ENCODE measurements at places on chromosomes 6 and 20.
A peak's percentile ranks its signal among the peaks of the same experiment; 100 is the strongest.

DNA sequence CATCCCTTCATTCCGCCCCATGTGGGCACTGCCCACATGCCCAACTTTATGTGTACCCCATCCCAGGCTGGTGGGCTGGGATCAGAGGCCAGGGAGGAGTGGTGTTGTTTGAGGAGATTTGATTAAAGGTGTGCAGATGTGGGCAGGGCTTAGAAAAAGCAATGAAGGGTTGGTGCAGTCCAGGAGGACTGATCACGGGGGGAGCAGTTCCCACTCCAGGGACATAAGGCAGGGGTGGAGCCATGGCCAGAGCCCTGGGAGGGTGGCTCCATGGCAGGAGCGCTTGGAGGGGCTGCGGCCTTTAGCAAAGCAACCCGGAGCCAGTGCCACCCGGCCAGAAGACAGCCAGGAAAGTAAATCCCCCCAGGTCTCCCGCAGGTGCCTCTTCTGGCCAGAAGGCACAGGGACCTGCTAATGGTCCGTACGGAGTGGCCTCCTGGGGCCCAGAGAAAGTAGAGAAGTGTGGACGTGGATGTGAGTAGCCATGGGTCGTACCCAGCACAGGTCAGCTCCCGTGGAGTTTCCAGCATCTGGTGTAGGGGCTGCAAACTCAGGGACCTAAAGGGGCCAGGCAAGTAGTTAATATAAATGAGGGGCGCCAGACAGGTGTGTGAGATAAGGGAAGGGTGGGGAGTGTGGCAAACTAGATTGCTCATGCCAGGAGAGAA, 62.1 kb upstream of the APCDD1L start:
- no peak for DNase-seq

- no peak for DNase-seq
Observed at GRCh38 chr20:33521461-33521860, 31.6 kb downstream of the CBFA2T2 start.

DNA sequence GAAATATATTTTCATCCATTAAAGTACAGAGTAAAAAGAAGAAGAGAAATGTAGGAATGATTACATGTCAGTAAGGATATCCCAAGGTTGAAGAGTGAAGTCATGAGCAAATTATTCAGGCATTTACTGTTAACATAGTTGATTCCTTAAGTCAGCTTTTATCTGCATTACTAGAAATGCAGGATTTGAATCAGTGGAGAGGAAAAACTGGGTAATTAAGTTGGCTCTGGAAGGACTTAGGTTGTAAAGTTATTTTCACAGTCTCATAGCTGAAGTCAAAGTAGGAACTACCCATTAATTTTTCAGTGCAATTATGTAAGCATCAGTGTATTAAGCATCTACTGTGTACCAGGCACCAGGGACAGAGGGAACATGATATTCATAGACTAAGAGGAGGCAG, 7.8 kb downstream of the NAA20 start:
- DNase-seq: no peak

GRCh38 chr6:90169374-90169773, 127.3 kb downstream of the BACH2 start:
- DNase-seq: no peak

DNA sequence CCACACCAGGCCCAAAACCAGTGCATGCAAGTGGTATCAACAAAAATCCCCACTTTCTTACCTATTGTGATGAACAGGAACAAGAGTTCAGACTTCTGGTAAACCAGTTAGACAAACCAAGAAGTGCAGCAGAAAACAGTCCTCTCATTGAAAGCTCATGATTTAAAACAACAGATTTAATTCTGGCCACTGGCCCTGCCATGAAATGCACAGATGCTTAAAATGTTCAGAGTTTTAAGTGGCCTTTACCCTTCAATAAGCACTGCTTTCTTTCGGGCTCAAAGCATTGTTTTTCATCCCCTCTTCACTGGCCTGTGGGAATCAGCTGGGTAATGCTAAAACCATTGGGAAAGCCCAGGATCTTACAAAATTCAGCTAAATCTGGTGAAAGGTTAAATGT, 102.4 kb upstream of the ISM1 start:
- DNase-seq: no peak

DNA sequence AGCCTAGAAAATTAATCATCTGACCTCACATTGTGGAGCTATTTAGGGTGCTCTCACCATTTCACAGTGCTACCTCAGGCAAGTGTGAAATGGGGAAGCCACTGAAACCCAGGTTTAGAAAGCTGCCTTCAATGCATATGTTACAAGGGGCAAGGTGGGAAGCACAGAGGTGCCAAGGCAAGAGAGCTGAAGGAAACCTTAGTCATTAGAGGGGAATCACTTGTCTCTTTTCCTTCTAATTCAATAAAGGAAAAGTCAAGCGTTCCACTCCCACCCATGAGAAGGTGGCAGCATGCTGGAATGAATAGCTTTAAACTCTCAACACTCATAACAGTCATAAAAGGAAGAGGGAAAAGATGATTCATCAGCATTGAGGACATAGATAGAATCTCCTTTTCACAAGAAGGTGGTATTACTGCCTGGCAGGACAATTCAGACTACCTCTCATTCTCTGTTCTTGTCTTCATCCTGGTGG, 251.9 kb upstream of the IRAK1BP1 start:
- no peak for DNase-seq

GRCh38 chr6:142698751-142699150, 246.2 kb downstream of the HIVEP2 start:
- DNase-seq: no peak

GRCh38 chr20:5397393-5397792, 80.6 kb upstream of the PROKR2 start:
- no peak for DNase-seq

- peak; percentile 9 for DNase-seq
Observed at GRCh38 chr6:2551705-2552104, 199.0 kb downstream of the MYLK4 start.

- peak; percentile 76 for DNase-seq
Observed at GRCh38 chr20:34083137-34083536, 28.9 kb downstream of the EIF2S2 start.

GRCh38 chr20:33108661-33109060, 29.2 kb downstream of the BPIFB4 start:
- no peak for DNase-seq

GRCh38 chr20:47960769-47961541, 175.7 kb upstream of the SULF2 start:
- no peak for DNase-seq

GRCh38 chr6:72952808-72953630, 272.3 kb downstream of the KHDC1L start:
- DNase-seq: no peak

GRCh38 chr6:152918991-152919390, 63.9 kb downstream of the FBXO5 start:
- DNase-seq: no peak

GRCh38 chr20:37755665-37756064, 61.8 kb downstream of the CTNNBL1 start:
- no peak for DNase-seq

DNA sequence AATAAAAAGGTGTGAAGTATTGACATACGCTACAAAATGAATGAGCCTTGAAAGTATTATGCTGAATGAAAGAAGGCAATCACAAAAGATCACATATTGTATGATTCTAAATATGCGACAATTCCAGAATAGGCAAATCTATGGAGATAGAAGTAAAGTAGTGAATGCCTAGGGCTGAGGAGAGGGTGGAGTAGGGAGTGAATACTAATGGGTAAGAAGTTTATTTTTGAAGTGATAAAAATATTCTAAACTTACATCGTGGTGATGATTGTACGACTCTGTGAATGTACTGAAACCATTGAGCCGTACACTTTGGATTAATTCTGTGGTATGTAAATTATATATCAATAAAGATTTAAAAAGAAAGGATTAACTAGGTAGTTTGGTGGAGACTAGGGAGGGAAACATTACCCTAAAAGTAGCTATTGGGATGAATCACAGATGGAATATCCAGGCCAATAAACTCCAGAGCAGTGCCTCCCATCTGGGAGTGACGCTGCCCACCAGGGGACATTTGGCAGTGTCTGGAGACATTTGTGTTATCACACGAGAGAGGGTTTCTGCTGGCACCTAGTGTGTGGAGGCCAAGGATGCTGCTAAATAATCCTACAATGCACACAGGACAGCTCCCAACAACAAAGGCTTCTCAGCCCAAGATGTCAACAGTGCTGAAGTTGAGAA, 214.2 kb upstream of the PCSK2 start:
- no peak for DNase-seq

- no peak for DNase-seq
Observed at GRCh38 chr20:20410678-20411077, 42.8 kb downstream of the INSM1 start.

GRCh38 chr6:119331663-119332286, 17.8 kb downstream of the MAN1A1 start:
- DNase-seq: no peak

DNA sequence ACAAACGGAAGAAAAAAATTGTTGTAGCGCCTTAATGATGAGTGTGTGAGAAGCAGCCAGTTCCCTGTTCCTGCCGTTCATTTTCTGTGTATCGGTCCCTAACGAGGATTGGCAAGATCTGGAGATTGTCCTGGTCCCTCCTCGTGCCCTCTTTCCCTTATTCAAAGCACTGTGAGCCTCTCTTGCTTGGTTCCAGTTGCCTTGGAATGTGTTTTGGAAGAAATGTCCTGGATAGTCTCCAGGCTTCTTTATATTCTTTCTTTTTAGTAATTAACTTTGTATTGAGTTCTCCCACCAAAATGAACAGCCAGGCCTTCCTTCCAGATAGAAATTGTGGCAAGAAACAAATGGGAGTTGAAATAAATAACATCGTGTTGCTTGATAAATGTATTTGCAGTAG, 348.3 kb downstream of the CDH26 start:
- no peak for DNase-seq

- no peak for DNase-seq
Observed at GRCh38 chr6:20702366-20702765, 168.1 kb downstream of the CDKAL1 start.

GRCh38 chr20:49545572-49545971, 22.4 kb downstream of the PTGIS start:
- peak; percentile 28 for DNase-seq

GRCh38 chr20:23963941-23964340, 24.6 kb downstream of the GGTLC1 start:
- no peak for DNase-seq

GRCh38 chr20:8829256-8829655, 239.6 kb upstream of the PLCB4 start:
- no peak for DNase-seq

GRCh38 chr6:47265971-47266370, 43.7 kb downstream of the TNFRSF21 start:
- no peak for DNase-seq

DNA sequence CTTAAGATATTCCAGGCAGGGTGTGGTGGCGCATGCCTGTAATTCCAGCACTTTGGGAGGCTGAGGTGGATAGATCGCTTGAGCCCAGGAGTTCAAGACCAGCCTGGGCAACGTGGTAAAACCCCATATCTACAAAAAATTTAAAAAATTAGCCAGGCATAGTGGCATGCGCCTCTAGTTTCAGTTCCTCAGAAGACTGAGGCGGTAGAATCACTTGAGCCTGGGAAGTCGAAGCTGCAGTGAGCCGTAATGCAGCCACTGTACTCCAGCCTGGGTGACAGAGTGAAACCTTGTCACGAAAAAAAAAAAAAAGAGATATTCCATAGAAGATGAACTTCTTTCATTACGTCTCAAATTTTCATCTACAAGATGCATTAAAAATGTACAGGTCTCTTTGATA, 46.7 kb upstream of the ISM1 start:
- no peak for DNase-seq

- no peak for DNase-seq
Observed at GRCh38 chr20:51199920-51200319, 177.0 kb upstream of the KCNG1 start.

GRCh38 chr6:17813542-17813941, 106.8 kb upstream of the NUP153 start:
- DNase-seq: no peak

DNA sequence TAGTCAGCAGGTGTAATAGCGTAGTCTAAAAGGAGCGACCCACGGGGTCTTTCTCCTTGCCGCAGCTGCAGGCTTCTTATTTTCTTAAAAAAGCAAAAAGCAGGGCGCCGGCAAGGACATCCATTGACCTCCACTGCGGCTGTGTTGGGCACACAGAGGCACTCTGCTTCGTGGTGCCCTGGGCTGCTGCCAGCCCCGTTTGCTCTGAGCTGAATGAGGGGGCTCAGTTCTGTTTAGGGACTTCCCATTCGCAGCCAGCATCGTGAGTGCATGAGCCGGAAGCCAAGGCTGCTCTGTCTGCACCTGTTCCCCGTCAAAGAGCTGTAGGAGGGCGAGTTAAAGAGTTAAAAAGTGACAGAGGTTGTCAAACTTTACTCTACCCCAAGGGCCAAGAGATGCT, 1.7 kb upstream of the SLC22A2 start:
- no peak for DNase-seq

- DNase-seq: no peak
Observed at GRCh38 chr20:17534077-17534476, 2.9 kb upstream of the BFSP1 start.

DNA sequence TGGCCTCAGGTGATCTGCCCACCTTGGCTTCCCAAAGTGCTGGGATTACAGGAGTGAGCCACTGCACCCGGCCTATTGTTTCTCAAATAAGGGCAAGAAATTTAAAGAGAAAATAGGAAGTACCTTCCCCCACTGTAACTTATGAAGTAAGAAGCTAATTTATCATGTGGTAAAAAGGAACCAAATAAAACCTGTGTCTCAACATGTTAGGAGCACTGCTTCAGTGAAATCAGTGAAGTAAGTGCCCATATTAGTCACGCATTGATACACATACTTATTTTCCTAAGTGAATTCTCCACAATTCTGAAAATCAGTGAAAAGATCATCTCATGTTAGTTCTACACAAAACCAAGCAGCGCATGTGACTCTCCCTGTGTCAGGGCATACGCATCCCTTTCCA, 14.2 kb upstream of the LPA start:
- no peak for DNase-seq

Data from right atrium auricular region (tissue), 2 donors.